ENCODE measurements at places on chromosomes 16 and 17.

DNA sequence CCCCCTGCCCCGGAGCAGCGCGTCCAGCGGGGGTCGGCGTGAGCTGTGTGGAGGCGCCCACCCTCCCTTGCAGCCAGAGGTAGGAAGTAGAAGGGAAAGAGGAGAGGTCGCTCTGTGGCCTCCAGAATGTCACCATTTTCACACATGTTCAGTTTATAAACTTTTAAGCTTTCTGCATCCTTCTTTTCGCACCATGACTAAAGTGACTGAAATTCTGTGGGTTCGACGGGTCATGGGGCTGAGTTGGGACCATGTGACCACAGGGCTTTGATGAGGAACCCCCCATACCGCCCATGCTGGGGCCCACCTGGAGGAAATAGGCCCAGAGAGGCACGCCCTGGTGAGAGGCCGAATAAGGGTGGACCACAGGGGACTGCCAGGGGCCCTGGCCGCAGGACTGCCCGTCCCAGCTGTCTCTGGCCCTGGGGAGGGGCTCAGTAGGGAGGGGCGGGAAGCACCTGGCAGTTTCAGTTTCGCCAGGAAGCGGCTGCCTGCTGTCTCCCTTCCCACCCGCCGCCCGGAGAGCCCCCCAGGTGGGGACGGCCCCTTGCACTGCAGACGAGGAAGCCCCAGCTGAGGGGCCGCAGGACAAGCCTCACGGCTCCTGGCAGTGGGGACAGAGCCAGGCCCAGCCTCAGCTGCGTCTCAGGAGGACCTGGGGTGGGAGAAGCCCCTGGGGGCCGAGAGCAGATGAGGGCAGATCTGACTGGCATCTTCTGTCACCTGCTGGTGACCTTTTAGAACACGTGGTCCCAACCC lies 9.0 kb downstream of the CBFA2T3 start:
- DNase-seq, result no peak

- no peak for DNase-seq
These were observed 32.4 kb downstream of the KCNJ16 start for GRCh38 chr17:70107441-70107840.

- DNase-seq, result peak; percentile 37
These were observed 972 bp downstream of the RSAD1 start for GRCh38 chr17:50479522-50480141.

- DNase-seq, result no peak
These were observed 1.4 kb downstream of the GCSH start for GRCh38 chr16:81094771-81095251.

DNA sequence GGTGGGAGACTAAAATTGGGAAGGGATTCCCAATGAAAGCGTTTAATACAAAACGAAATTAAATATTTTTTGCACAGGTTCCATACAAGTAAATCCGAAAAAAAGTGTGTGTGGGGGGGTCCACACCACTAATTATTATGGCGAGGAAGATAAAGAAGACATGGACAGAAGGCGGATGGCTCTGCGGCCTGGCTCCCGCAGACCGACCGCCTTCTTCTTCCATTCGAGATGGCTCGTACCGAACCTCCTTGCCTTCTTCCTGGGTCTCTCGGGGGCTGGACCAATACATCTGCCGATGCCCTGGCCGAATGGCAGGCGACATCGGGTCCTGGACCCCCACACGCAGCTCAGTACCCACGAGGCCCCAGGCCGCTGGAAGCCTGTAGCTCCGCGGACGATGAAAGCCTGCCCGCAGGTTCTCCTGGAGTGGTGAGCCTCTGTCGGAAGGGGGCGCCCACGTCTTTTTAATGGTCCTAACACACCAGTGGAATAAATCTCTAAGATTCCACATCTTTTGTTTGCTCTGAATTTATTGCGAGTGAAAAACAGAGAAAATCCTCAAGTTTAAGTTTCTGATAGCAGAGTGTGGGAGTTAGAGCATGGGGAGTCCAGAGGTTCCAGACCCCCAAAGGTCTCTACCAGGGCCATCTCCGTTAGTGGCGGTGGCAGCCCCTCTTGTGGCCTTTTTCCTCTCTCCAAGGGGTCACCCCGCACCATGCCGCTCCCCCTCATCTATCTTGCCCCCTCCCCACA lies 1.4 kb downstream of the PRAC2 start:
- DNase-seq, result peak; percentile 37

DNA sequence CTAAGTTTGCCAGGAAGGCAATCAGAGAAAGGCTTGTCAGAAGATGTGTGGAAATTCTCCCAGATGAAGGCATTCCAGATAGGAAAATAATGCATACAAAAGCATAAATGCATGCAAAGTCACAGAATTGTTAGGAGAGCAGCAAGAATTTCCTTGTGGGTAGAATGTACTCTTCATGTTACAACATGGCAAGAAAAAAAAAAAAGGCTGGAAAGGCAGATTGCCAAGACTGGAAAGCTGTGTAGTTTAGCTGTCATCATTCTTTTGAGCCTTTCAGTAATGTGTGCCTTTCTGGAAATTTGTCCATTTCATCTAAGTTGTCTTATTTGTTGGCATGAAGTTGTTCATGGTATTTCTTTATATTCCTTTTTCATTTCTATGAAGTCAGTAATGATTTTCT lies 71.0 kb upstream of the EFCAB3 start:
- no peak for DNase-seq

- no peak for DNase-seq
These were observed 74.5 kb upstream of the PMFBP1 start for GRCh38 chr16:72246423-72246822.

GRCh38 chr17:50026837-50027171 lies 29.1 kb upstream of the ITGA3 start:
- DNase-seq, result peak; percentile 59

DNA sequence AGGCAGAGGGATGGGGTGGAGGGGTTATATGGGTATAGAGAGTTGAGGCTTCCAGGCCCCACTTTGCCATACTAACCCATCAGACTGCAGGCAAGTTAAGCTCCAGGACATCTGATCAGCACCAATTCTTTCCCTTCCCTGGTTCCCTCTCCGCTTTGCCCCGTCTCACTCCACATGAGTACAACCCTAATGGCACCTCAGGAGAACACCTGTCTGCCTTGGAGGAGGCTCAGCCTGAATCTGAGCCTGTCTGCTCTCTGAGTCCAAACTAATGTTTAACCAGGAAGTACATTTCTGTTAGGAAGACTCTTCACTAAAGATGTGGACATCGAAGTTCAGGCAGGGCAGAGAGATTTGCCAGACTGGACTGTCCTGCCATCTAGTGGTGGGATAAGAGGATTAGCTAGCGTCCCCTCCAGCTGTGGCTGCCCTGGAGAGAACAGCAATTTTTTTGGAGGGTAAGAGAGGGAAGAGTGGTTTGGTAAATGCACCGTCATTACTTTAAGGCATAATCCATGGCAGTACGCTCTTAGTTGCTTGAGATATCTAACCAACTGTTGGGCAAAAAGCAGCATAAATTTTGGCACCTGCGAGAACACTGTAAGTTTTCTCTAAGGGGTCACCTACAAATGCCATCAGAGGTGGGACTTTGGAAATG lies 29.2 kb upstream of the LRRC75A start:
- DNase-seq, result peak; percentile 21

DNA sequence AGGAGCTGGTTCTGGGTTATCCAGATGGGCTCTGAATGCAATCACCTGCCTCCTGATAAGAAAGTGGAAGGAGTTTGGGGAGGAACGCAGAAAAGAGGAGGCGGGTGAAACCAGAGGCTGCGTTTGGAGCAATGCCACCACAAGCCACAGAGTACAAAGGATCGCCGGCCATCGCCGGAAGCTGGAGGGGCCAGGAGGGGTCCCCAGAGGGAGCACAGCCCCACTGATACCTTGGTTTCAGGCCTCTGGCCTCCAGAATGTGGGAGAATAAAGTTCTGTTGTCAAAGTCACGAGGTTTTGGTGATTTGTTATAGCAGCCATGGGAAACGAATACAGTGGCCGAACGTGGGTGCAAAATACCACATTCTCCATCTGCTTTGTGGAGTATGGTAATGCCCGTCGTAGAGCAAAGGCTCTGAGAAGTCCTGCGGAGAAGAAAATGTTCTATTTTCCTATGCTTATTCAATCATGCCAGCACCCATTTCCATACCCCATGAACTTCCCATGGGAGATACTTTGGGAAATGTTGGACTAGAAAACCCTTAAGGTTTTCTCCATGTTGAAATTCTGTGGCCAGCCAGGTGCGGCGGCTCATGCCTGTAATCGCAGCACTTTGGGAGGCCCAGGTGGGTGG lies 51.4 kb downstream of the ZDHHC7 start:
- DNase-seq, result no peak

- no peak for DNase-seq
These were observed 1.4 kb downstream of the LDHD start for GRCh38 chr16:75114946-75115825.

- DNase-seq, result no peak
These were observed 16.8 kb upstream of the PABPN1L start for GRCh38 chr16:88883117-88883895.

- DNase-seq, result no peak
These were observed 13.1 kb upstream of the RNF135 start for GRCh38 chr17:30957741-30958140.

DNA sequence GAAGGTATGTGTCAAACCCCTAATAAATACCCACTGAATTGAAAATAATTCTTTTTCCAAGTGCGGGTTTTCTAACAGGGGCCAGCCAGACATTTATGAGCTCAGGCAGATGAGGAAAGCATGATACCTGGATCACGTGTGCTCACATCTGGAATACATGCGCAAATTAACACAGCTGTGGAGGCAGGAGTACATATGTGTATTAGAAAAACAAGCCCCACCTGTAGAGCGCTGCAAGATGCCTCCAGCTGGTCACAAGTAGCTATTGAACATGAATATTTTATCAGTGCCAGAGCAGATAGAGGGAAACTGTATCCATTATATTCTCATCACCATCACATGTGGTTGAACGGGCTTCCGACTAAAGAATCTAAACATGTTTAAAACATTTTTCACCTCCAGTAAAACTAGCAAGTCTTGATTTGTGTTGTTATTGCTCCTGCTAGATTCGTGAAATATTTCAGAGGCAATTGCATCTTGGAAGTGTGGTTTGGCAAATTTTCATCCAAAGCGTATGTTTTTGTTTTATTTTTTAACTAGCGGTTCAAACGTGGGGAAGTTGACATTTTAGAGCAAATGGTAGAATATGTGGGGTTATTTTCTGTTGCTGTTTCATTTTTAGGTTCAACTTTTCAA lies 482.8 kb downstream of the CDH13 start:
- no peak for DNase-seq

DNA sequence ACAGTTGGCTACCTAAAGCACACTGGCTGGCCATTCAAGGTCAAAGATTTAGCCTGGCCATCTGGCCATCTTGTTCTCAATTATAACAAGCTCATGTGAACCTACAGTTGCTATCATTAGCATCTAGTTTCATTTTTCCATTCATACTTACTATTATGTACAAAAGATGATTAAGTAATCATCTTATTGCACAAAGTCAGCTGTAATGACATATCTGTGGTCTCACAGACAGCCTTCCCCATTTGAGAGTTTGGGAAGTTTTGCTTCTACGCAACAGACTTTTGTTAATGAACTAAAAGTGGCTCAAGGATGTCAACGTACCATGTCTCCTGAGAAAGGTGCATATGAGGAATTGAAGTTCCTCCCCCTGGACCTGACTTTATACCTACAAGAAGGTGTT lies 51.3 kb downstream of the HS3ST3B1 start:
- no peak for DNase-seq

DNA sequence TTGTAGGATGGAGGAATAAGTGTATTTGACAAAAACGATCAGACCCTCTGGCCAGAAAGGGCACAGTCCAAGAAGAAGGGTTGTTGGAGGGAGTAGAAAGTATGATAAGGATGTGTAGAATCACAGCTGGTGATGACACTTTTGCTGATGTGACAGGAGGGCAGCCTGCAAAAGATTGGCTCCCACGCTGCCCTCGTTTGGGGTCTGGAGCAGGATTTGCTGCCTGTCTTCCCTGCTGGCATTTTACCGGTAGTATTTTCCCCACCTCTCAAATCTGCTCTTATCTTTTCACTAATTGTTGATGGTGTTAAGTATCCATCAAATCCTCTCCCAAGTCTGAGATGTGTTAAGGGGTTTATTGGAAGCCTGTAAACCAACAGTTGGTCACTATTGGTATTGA lies 208.8 kb downstream of the CCDC182 start:
- DNase-seq, result no peak

GRCh38 chr17:68641276-68642117 lies 40.3 kb upstream of the FAM20A start:
- no peak for DNase-seq

DNA sequence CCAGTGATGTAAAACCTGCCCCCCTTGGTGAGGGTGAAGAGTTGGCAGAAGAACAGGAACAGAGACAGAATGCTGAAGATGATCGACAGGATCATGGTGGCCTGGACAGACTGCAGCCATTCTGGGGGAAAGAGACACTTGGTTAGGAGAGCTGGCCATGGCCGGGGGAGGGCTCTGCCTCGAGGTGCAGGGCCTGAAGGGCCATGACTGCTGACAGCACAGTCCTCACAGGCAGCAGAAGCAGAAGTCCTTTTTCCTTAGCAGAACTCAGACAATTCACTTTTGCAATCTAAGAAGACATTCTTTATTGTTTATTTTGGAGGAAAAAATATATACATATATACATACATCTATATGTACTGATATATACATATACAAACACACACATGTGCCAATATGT lies 25.6 kb downstream of the PMP22 start:
- DNase-seq, result no peak

GRCh38 chr17:74631468-74632450 lies 8.2 kb upstream of the CD300E start:
- no peak for DNase-seq

DNA sequence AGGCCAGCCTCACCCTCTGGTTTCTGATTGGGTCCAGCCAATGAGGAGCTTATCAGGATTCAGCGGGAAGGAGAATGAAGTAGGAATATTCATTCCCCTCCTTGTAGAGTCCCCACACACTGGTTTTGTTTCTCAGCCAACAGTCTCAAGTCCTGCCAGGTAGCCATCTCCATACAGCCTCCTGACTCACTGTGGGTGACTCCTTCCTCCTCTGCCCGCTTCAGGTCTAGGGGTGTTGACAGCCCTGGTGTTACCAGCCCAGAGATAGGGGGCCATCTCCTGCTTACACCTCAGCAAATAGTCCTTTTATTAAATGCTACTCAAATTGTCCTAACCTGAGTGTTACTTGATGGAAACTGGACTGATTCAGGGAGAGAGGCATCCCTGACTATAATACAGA lies 4.0 kb upstream of the MFAP4 start:
- DNase-seq, result no peak

DNA sequence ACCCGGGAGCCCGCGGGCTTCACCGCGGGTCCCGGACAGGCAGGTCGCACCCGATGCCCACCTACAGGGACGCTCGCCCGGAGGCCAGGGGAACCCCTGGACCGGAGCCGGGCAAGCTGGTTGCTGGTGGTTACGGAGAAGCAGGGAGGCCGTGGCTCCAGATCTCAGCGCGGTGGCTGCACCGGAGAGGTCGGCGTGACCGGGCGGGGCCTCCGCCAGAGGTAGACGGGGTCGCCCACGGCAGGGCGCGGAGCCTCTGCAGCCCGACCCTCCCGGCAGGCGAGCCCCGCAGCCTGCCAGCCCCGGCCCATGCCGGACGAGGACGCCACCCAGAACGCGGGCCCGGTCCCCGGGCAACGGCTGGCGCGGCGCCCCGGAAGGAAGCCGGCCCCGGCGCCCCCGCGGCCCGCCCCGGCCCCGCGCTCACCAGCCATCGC lies 341 bp downstream of the PCYT2 start:
- no peak for DNase-seq

GRCh38 chr17:78001182-78001581 lies 42.7 kb downstream of the TNRC6C start:
- no peak for DNase-seq

- DNase-seq, result no peak
These were observed 71.6 kb downstream of the HS3ST3B1 start for GRCh38 chr17:14372461-14372860.
